ENCODE measurements at places on chromosomes 4 and X.

DNA sequence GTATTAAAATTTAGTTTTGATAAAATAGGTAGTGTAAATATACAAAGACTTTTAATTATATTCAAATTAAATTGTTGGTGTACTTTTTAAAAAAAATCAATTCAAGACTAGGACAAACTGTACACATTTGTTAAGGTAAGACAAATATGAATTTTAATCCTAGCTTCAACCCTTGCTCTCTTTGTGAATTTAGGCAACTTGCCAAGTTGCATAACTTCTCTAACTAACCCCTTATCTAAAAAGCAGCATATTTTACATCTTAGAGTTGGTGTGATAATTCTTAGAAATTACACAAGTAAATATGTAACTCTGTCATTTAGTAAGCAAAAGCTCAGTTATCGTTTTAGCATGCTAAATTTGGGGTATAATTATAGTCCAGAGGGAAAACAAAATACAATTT, 78.1 kb upstream of the FSTL5 start:
- DNase-seq = no peak

GRCh38 chrX:130654409-130654950, 248.5 kb downstream of the ENOX2 start:
- no peak for DNase-seq

DNA sequence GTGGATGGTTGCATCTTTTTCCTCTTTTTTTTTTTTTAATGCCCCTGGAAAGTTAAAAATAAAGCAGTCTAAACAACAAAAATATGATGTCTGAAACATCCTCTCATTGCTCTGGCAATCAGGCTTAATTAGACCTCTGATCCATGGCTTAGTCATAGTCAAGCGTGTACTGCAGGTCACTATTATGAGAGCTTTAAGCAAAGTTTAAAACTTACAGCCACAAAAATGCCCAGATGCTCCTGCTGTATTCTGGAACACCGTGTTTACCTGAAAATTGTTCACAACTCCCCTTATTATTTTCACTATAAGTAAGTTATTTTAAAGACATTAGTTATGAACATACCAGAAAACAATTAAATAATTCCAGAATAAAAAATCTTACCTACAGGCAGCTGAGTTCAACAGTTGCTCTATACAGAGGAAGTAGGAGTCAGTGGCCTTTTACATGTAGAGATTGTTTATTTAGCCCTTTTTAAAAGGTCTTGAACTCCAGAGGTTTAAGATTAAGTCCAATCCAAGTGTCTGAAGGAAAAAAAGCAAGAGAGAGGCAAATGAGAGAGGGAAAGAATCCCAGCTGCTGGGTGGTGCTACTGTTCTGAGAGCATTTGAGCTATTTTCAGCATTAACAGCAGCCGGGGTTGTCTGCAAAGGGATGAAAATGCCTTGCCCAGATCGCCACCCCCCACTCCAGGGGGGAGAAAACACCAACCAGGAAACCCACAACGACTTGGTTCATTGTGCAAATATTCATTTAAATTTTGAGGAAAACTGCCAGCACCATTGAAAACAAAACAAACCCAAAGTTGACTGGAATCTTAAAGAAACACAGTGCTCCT, 36.9 kb downstream of the SORBS2 start:
- no peak for DNase-seq

DNA sequence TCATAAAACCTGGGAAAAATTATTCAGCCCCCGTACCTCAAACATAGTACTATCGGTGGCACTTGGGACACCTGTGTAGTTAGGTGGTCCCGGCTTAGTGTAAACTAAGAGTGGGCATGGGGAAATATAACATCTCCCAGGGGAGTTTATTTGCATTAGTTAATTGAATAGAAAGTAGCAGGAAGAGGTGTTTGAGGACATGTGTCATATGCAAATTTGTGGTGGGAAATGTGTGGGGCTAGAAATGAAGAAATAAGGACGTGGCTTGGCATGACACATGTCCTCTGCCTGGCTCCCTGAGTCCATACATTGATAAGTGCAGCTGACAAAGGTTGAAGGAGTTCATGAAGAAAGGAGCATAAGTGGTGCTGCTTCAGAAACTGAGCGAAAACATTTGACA, 483.6 kb downstream of the SH2D1A start:
- DNase-seq = no peak

- no peak for DNase-seq
Measured at GRCh38 chrX:108415891-108416290, 22.3 kb downstream of the COL4A6 start.

DNA sequence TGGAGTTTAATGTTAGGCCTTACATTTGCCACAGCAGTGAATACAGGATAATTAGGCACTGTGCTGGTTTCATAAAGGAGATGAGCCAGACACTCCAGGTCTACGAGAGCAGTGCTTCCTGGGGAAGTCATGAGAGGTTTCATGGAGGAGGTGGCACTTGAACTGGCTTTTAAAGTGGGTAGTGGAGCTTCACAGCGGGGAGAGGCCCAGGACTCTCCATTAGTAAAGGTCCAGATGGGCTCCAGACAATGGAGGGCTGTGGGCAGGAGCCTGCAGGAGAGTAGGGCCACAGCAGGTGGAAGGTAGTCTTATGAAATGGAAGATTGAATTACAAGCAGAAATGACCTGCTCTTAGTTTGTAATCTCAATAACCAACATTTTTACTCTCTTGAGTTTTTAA, 29.0 kb downstream of the CLDN22 start:
- DNase-seq = no peak

Measured in HFF-Myc (cell line).